Vagina (tissue), 2 donors: ENCODE measurements at places on chromosomes 6 and 20.
A peak's percentile ranks its signal among the peaks of the same experiment; 100 is the strongest.

GRCh38 chr20:11951696-11952095, 34.0 kb downstream of the BTBD3 start:
- DNase-seq, result no peak

DNA sequence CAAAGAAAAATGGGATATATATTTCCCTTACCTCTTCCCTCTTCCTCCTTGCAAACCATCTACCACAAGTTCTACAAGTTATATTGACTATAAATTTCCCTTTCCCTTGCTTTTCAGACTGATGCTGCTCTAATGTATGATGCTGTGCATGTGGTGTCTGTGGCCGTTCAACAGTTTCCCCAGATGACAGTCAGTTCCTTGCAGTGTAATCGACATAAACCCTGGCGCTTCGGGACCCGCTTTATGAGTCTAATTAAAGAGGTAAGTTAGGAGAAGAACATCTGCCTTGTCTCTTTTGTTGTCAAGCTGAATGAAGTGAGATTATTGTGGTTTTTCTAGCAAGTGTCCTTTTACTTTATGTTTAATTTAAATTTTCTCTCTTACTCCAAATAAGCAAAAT, 406.0 kb downstream of the GRIK2 start:
- DNase-seq, result no peak

GRCh38 chr20:34363062-34363464, at the start of gene ITCH:
Gene ITCH (plus strand): TSS chr20:34363273. CDS start chr20:34393812, 30,539 bp downstream.
- DNase-seq, result peak; percentile 94

- peak; percentile 43 for DNase-seq
Measured at GRCh38 chr6:161244725-161245124, 29.1 kb downstream of the AGPAT4 start.

DNA sequence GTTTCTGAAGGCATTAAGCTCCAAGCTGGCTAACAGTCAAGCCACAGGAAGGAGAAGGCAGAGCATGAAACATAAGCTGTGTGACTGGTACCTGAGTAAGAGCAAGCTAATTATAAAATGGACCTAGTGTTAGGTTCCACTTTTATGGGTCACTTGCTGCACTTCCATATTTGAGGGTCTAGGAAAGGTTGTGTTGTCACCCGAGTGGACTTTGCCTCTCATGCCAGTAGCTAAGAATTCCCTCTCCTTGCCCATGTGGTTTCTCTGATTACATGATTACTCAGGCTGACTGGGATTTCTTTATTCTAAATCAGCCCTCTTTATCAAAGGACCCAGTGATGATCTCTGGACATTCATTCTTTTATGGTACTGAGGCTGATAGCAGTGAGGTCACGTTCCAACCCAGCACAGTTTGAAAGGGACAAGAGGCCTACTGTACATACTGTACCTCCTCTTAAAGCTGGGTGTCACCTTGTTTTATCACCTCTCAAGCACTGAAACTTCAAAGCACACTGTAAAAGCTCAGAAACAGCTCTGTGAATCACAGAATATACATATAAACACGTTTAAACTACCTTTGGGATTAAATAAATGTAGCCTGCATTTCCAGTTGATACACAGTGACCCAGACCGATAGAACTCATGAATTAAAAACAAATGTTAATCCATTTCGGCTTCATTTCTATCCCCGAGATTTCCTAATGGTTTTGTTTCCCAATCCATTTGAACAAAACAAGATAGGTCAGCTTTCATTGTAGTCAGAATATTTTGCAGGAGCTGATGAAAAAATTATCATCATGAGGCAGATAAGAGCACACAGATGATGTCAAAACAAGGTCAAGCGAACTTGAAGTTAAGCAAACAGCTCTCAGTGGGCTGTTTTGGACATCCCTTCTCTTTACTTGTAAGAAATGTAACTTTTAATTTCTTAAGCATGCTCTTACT, 96.5 kb downstream of the ALDH8A1 start:
- DNase-seq, result no peak

DNA sequence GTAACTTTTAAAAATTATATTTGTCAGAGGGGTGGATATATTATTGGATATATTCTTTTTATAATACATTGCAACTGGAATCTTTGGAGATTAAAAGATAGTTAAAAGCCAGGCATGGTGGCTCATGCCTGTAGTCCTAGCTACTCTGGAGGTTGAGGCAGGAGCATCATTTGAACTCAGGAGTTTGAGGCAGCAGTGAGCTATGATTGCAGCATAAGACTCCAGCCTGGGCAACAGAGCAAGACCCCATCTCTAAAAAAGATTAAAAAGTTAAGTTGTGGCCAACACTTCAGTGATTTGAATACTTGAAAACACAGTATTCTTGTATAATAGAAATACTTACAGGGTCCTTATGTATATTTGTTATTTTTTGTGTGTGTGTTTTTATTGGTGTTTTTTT, 15.2 kb downstream of the MAPRE1 start:
- no peak for DNase-seq

- DNase-seq, result no peak
Measured at GRCh38 chr20:61442718-61443117, 190.7 kb downstream of the CDH4 start.

- DNase-seq, result no peak
Measured at GRCh38 chr6:25431306-25431974, 152.3 kb downstream of the CARMIL1 start.

- no peak for DNase-seq
Measured at GRCh38 chr20:36465109-36466080, 75.9 kb upstream of the MYL9 start.

- DNase-seq, result no peak
Measured at GRCh38 chr6:41453244-41453643, 92.9 kb upstream of the FOXP4 start.

- no peak for DNase-seq
Measured at GRCh38 chr20:24634855-24635254, 165.4 kb downstream of the SYNDIG1 start.

DNA sequence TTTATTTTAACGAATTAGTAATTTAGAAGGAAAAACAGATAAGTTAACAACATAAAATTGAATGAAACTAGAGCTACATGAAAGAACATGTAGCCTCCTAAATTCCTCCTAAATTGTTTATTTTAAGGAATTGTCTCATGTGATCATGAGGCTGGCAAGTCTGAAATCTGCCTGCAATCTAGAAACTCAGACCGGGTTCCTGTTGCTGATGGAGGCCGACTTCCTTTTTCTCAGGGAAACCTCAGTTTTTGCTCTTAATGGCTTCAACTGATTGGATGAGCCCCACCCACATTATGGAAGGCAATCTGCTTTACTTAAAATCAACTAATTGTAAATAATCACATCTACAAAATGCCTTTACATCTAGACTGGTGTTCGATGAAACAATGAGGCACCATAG, 267.6 kb upstream of the PRND start:
- no peak for DNase-seq

- no peak for DNase-seq
Measured at GRCh38 chr20:7765221-7765620, 175.0 kb downstream of the HAO1 start.

GRCh38 chr6:112307707-112308106, 39.4 kb upstream of the RFPL4B start:
- no peak for DNase-seq

DNA sequence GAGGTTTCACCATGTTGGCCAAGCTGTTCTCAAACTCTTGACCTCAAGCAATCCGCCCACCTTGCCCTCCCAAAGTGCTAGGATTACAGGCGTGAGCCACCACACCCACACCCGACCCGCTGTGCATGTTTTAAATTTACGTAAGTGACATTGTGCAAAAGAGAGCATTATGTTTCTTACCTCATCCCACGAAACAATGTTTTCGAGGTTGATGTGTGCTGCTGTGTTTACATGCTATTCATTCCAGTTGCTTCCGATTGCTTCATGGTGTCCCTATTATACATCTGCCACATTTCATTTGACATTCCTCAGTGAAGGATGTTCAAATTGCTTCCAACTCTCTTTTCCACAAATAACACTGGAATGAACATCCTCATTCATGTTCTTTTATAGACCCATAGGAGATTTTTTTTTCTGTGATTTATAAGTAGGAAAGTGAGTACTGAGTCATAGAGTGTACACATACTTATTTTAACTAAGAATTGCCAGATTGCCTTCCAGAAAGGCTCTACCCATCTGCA, 403.9 kb upstream of the JARID2 start:
- DNase-seq, result no peak

GRCh38 chr6:167750956-167751358, 75.8 kb upstream of the AFDN start:
- DNase-seq, result no peak

DNA sequence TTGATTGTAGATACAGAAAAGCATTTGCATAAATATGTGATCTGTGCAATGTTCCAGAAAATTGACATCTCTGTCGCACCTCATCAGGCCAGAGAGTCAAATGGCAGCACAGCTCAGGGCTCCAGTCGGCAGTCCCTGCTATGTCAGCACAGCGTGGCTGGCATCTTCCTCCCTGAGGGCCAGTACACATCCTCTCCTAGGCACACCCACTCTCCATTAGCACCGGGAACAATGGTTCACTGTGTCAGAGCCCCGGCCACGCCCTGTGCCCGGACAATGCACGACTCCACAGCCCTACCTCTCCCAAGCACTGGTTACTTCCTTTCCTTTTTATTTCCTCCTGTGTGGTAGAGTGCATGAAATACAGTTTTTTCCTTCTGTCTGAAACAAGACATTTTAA, 114.9 kb downstream of the FOXC1 start:
- DNase-seq, result no peak

DNA sequence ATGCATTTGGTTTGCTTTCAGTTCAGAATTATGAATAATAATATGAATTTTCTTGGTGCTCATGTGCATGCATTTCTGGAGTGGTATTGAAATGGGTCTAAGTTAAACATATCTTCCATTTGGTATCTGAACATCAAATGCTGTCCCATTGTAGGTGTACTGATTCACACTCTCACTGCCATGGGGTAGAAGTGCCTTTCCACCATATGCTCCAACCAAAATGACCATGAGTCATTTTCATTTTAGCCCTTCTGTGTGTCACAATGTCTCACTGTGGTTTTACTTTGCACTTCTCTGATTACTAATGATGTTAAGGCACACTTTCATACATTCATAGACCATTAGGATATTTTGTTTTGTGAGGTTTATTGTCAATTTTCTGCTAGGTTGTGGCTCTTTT, 211.9 kb downstream of the HAO1 start:
- no peak for DNase-seq

DNA sequence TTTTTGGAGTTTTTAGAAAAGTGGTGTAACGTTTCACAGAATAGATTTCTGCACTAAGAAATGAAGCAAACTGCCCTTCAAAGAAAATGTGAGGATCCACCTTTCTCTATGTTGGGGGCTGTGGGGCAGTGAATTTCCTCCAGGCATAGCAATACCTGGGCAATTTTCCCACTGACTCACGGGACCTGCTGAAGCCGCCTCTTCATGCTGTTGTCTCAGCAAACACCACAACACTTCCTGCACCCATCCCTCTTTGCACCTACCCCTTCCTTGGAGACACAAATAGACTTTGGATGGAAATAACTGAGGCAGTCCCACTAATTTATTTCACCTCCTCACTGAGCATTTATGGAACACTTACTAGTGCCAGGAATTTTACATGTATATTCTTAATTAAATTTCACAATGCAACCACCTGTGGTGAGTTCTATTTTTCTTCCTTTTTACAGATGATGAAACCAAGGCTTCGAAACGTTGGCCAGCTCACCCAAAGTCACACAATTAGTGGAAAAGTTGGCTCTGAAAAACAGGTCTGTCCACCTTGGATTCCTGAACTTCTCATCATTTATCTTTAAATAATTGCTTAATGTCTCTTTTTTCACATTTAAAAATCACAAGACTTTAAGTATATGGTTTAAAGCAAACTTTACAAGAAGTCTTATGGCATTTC, 17.2 kb upstream of the ADGRF1 start:
- DNase-seq, result no peak

GRCh38 chr20:62119591-62120364, 2.5 kb upstream of the LSM14B start:
- no peak for DNase-seq

- DNase-seq, result no peak
Measured at GRCh38 chr20:51565298-51566144, 23.0 kb upstream of the NFATC2 start.

DNA sequence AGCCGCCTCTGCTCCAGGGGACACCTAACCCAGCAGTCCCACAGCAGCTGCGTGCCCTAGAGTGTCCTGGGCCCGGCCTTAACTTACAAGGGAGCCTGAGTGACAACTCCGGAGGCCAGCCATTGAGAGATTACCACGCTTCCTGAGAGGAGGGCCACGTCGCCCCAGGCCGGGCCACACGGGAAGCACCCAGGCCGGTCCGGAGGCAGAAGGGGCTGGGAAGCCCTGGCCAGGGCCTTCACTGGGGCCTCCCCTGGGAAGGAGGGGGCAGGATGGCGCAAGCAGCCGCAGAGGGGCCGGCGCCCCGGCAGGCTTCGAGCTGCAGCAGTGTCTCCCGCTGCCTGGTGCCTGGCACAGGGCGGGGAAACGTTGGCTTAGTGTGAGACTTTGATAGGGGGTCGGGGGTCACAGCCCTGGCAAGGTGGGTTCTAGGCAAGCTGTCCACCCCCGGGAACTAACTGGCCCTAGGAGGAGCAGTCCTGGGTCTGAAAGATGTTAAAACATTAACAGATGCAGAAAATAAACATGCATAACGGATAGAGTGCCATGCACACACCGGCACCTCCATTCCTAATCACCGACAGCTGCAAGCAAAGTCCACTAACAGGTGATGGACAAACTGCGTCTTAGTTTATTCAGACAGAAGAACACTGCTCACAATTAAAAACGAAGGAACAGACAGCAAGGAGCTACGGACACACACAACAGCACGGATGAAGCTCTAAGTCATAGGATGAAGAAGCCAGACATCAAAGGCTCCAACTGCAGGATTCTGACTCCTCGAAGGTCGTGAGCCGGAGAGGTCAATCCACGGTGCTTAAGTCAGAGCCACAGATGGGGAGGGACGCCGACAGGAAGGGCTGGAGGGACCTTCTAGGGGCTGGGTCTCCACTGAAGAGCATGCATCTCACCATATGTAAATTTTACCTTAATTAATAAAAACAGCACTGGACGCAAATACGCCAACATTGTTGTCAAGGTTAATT, 17.4 kb downstream of the CHRNA4 start:
- no peak for DNase-seq

DNA sequence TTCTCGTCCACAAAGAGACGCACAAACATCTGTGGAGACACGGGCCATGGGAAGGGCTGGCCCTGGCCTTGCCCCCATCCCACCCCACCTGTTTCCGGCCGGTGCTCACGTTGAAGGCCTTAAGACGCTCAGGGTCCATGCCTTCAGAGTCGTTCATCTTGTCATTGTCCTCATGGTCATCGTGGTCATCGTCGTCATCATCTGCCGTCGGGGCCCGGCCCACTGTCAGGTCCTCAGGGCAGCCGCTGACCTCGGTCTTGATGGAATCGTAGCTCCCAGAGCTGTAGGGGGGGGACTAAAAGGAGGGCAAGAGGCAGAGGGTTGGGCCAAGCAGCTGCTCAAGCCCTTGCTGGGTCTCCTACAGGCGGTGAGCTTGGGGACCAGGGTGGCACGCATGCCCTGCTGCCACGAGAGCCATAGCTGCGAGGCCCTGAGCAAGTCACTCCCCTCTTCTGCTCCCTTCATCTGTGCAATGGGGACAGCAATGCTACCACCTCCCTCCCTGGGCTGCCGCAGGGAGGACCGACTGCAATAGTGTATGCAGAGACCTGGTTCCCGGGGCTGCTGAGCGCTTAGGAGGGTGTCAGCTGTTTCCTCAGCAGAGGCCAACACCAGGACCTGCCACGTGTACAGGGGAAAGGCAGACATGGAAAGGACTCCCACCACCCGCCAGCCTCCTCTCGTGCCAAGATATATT, 95.5 kb downstream of the ASXL1 start:
- DNase-seq, result no peak

GRCh38 chr6:139538366-139538765, 163.9 kb upstream of the CITED2 start:
- DNase-seq, result no peak
